ENCODE measurements at places on chromosomes 3 and 15.

DNA sequence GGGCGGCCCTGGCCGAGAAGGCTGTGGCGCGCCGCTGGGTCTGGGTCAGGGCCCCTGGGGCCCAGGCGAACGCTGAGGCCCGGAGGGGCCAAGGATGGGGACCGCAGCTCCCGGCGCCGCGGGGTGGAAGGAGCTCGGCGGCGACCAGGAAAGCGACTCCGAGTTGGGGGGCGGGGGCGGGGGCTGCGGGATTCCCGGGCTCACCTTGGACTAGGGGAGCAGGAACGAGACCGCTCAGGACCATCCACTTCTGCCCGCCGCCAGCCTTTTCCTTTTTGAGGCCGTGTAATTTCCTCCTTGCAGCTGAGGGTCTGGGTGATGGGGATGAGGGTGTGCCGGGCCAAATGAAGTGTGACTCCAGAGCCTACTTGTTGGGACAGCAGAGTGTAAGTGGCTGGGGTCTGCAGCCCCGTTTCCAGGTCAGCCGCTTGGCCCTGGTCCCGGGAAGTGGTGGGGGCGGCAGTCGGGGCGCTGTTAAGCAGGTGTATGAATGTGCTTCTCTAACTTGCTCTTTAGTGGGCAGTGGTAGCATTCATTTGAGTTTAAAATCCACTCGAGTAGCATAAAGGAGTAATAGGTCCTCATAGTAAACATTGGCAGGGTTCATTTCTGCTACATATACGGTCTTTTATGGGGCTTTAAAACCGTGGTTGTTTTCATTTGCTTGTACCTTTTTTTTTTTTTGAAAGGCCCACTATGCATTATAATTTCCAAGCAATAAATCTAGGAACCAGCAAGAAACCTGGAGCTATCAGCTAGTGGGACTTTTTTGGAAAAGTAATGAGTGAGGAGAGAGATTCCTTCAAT, 717 bp downstream of the PXK start:
- DNase-seq, result no peak

DNA sequence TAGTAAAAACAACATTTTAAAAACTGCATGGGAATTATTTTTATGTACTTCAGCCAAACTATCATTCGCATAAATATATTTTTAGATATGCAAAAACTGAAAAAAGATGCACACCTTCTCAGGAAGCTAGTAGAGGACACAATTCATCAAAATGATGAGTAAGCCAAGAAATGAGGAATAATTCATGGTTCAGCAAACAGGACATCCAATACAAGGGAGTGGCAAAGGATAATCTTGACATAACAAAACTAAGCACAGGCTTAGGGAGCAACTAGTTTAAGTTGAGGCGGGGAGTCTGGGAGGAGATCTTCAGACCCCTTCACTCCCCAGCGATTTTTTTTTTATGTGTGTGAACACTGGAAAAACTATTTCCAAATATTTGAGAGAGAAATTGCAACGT, 93.7 kb downstream of the ZNF280D start:
- DNase-seq, result no peak

GRCh38 chr3:184711493-184712247, at the start of gene MAGEF1:
Gene MAGEF1 (minus strand): TSS chr3:184712064. CDS start chr3:184711821, 243 bp downstream.
- DNase-seq, result peak; percentile 64

GRCh38 chr3:141360888-141361598, 7.3 kb upstream of the ZBTB38 start:
- no peak for DNase-seq

DNA sequence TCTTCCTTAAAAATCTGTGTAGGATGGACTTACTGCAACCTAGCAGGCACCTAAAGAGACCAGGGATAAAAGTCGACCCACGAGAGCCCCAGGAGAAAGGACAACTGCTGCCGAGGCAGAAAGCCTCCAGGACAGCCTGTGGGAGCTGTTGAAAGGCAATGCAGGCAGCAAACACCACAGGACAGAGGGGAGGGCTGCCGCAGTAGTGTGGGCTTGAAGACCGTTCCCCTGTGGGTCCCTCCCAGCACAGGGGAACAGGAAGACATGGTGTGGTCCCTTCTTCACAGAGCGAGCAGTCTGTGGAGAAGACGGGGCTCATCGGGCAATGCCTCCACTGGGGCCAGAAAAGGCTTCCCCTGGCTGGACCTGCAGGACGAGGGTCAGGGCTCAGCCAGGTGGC, 58.5 kb upstream of the GATA2 start:
- no peak for DNase-seq

GRCh38 chr3:147652651-147653366, 243.6 kb downstream of the ZIC1 start:
- no peak for DNase-seq

GRCh38 chr3:73665286-73665685, 40.5 kb upstream of the PDZRN3 start:
- DNase-seq, result no peak

DNA sequence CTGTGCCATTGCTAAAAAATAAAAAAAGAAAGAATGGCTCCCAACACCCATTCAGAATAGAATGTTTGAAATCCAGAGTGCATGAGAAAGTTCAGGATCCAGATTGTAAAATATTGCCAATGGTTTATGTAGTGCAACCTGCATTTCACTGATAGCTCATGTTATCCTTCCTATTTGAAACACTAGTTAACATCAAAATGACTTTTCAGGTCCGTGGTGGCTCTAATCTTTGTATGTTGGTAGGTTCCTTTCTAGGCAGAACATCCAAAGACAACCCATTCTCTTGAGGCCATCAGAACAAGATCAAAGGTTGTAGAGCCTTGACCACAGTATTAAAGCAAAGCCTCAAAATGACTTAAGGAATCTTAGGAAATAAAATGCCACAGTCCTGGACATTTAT, 51.0 kb downstream of the PLCL2 start:
- no peak for DNase-seq

DNA sequence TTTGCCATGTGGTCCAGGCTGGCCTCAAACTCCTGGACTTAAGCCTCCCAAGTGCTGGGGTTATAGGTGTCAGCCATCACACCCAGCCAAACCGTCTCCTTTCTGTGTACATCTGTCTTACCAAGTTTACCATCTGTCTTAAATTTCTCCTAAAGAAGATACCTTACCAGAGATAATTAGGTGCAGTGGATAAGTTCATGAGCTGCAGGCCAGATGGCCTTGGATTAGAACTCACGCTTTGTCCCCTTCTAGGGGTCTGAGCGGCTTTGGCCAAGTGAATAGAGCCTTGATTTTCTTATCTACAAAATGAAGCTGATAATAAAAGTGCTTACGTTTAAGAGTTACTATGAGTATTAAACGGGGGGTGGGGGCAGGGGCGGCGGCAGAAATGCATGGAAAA, 103.9 kb downstream of the SUCLG2 start:
- no peak for DNase-seq

DNA sequence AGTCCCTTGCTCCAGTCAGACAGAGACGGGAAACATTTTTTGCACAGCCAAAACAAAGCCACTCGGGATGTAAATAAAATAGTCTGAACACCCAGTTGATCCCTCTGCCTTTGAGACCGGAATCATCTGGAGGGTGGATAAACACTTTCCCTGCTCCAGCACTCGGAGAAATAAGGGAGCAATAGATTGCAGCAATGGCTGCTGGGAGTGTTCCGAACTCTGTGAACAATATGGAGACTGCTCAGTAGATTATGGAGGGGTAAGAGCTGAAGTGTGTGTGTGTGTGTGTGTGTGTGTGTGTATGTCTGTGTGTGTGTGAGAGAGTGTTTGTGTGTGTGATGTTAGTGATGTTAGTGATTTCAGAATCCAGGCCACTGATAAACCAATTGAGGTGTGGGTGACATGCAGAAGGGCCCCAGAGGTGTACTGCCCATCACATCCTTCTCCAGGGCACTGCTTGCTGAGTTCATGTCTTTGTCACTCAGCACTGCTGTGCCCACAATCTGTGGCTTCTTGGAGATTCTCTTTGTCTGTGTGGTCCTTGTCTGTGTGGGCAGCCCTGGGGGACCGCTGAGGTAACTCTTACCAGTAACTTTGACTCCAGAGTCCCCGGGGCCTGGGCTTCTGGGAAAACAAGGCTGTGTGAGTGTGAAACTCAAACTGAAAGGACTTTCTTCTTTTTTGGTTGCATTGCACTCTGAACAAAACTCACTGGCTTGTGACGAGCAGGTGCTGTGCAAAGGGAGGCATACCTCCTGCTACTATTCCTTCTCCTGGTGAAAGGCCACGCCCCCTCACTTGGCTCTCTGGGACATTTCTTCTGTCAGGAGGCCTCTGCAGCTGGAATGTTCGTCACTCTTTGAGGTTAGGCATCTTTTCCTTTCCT, 23.0 kb downstream of the CRYGS start:
- DNase-seq, result no peak

DNA sequence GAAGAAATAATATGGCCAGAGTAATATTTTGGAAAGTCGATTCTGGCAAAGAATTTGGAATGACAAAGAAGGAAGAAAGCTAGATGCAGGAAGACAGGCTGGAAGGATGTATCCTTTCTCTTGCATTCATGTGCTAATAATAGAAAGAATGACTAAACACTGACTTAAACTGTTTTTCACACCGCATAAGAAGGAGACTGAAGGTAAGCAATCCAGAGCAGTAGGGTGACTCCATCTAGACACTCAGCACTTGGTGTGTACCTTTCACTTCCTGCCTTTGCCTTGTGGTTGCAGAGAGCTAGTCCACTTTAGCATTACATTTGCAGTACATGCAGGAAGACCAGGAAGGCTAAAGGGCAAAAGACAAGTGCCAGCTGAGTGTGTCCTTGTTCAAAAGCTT, 234.6 kb downstream of the RBMS3 start:
- no peak for DNase-seq

DNA sequence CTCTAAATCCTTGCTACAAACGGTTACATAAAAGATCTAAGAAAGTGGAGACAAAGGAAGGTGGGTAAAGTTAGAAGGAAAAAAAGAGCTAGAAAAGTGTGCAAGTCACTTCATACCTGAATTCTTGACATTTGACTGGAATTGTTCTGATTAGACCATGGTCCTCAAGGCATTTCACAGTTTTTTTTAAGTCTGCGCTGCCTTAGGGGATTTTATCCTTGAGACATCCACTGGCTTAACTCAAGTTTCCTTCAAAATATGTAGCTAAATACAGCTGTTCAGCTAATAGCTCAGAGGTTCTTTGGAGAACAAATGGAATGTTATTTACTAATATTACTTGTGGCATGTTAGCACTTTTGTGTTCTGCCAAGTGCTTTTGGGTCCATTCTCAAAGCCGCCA, 236.9 kb downstream of the TP63 start:
- no peak for DNase-seq

DNA sequence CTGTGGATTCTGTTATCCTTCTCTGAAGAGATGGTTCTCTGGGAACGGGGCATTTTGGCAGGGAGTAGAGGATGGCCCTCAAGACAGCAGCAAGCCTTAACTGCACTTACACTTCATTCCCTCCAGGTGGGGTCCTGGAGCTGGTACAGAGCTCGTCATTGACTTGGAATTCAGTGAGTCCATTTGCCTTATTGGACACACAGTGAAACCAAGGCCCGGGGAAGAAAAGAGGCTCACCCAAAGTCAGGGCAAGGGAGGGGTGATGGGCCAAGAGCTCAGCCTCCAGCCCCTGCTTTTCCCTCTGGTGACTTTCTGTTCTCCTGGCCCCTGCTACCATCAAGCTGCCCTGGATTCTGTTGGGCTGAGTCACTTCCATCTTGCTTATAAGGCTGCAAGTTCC, 125.6 kb downstream of the ETFA start:
- DNase-seq, result no peak

- no peak for DNase-seq
These were observed 695.4 kb downstream of the FHIT start for GRCh38 chr3:60555686-60556354.

Data from T-cell (primary cell).